CD4-positive, alpha-beta T cell treated with Interleukin-2 at 100 ng/mL for 4 hours (primary cell): ENCODE measurements at places on chromosomes 6 and 20.

- DNase-seq, result no peak
Measured at GRCh38 chr6:72832271-72832670, 210.4 kb downstream of the KCNQ5 start.

DNA sequence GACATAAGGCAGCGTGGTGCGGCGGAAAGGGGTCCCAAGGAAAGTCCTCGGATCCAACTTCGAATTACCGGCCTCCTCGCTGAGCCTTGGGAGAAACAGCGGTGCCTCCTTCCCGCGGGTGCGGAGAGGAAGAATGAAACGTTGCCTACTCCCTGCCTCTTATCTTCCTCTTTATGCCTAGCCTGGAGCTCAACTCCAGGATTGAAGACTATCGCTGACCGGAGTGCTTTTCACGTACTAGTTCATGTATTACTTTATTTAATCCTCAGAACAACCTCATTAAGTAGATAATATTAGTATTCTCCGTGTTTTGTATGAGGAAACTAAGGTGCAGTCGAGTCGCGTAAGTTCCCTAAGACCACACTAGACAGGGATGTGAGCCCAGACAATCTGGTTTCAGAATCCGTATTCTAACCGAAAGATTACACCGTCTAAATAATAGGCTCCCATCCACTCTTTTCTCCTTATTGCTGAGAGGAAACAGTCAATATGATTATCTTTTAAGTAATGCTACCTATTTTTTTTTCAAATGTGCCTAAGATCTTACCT is 793 bp upstream of the PDSS2 start:
- no peak for DNase-seq

GRCh38 chr6:44254191-44255104 is 2.9 kb downstream of the SLC35B2 start:
- no peak for DNase-seq

DNA sequence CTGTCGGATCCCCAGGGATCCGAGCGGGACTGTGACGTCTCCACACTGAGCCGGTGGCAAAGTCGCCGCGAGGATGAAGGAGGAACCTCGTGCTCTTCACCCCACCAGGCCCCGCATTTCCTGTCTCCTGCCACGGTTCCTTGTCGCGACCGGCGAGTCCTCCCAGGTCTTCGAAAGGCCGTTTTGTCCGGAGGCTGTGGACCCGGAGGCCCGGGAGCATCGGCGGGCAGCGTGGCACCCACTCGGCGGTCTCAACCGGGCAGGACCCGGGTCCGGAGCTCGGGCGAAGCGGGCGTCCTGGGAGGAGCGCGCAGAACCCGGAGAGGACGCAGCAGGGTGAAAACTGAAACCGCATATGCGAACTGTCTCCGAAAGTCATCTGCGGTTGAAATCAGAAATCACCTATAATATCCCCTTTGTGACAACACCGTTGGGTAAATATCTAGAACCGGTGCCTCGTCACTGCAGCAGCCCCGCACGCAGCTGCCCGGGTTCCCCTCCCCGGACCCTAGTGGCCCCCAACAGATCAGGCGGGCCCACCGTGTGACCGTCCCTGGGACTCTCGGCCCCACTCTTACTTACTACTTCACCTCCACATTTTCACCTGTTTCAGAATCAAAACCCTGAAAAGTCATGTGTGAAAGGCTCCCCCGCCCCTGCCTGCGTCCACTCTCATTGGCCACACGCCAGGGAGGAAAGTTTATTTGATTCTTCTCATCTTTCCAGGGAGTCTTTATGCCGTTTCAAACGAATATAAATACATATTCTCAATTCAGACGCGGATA is 3.1 kb upstream of the ULBP2 start:
- peak; percentile 52 for DNase-seq

GRCh38 chr6:119285908-119286625 is 63.5 kb downstream of the MAN1A1 start:
- DNase-seq, result no peak

DNA sequence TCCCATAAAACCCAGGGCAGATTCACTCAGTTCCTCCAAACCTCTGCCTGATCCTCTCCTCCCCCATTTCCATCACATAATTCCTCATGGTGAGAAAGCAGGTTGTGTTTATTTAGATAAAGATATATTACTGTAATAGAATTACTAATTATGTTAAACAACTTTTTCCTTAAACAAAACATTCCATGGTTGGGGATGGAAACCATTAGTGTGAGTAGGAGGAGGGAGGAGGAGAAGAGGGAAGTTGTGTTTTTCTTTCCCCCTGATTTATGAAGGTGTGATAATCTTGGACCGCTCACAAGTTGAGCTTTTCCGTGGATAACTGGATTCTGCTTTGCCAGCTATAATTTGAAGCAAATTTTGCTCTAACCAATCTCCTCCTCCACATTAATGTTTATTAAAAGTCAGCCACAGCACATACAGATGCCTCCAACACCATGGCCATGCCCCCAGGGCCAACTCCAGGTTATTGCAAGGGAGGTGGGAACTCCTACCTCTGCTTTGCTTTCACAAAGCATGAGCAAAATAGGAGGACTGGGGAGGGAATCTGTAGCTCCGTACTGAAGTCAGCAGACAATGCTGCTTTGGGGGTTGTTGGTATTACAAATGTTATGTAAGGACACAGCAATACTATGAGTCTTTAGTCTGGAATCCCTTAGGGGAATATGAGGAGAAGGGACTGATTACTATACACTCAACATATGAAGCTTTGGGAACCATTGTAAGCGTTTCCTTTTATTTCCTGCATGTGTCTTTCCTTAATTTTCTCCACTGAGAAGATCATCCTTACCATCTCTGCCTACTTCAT is 542.0 kb downstream of the DHX35 start:
- no peak for DNase-seq

DNA sequence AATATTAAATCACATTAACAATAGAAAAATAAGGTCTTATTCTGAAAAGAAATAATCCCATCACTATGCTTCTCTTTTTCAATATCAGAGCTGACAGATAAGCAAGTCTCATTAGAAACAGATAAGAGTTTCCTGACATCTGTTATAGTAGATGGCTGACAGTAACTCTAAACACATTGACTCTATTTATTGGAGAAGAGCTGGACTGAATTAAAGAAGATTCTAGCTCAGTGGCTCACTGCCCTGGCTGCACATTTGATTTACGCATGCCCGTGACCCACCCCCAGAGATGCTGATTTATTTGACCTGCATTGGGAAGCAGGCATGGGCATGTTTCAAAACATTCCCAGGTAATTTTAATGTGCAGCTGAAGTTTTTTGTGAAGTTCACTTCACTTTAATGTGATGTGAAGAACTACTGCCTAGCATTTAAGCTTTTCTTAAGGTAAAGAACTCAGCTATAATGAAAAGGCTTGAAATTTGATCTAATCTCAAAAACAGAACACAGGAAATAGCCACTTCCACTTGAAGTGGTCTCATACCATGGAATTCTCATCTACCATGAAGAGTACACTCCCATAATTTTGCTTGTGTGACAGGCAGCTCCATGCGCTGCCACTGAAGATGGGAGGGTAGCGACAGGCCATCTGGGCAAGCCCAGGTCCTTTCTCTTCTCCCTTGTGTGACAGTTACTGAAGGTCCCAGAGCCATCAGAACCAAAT is 162.3 kb downstream of the TPBG start:
- DNase-seq, result no peak

DNA sequence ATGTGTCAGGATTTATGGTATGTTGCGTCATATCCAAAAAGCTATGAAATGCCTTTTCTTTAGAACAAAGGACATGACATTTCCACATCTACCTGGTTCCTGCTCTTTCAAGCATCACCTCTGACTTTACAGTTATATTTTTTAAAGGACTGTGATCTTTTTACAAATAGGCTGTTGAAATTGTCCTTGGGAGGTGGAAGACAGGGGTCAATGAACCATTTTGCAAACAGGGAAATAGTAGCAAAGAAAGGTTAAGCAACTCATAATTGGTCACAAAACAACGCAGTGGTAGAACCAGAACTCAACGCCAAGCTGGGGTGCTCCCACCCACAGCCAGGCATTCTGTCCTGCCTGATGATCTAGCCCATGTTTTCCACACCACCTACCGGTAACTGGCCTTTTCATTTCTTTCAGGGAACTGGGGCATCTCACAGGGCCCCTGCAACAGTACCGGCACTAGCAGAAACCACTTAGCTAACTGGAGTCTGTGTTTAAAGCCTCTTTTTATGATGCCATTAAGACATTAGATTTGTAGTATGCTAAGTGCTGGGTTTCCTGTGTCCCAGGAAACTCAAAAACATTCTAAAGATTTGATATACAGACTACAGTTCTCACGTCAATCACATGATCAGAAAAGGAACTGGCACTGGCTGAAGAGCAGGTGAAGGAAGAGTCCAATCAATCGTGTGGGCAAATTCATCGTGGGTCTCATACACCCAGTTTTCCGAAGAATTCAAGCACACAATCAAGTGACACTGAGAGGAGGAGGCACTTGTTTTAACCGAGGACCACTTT is 13.9 kb downstream of the ZNF217 start:
- DNase-seq, result peak; percentile 61

- no peak for DNase-seq
Measured at GRCh38 chr6:16907991-16908390, 146.7 kb upstream of the ATXN1 start.

DNA sequence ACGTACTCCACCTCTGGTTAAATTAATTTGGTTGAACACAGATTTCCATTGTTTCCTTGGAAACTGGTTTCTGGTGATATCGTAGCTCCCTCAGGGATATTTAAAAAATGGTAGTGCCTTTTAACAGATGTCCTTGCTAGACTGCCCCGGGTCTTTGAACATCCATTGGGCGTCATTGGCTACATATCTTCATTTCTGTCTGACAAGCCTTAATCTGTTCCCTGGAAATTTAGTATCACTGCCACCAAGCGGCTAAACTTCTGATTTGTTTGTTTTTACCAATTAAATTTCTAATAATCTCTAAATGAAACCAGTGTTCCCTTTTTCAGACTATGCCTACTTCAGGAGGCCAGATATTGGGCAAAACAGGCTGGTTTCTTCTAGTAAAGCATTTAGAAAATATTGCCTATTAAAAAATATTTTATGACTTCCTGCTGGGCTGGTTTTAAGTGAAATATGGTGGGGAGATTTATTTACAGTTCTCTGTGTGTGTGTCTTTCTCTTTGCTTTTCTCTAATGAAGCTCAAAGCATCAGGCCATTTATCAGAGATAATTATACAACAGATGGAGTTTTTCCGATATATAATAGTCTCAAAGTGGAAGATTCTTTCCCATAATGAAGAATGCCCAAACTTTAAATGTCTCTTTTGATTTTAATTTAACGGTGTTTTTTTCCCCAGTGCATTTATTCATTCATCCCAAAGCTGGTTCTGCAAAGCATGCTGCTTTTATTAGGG is 249.5 kb downstream of the ZFAND3 start:
- no peak for DNase-seq

DNA sequence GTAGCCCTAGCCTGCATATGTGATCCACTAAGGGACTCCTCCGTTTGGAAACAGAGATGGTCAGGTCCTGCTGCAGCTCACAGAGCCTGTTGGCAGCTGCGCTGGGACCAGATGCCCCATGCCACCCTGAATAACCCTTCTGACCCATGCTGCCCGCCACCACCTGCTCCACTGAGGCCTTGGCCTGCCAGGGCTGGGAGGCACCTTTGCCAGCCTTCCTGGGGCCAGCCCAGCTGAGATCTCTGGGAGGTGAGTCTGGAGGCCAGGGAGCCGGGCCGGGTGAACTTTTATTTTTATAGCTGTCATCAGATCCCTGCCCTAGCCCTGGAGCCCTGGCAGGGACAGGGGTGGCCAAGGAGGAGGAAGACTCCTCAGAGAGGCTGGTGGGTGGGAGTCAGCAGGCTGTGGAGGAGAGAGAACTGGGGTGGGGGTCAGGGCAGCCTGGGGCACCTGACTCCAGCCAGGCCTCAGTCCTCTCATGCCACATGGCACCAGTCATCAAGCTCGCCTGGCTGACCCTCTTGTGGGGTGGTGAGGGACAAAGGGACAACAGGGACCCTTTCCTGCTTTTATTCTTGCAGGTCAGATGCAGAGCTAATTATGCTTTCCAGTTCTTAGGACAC is 10.0 kb downstream of the CEBPB start:
- DNase-seq, result no peak

- peak; percentile 46 for DNase-seq
Measured at GRCh38 chr6:158852312-158853071, 33.3 kb upstream of the EZR start.

DNA sequence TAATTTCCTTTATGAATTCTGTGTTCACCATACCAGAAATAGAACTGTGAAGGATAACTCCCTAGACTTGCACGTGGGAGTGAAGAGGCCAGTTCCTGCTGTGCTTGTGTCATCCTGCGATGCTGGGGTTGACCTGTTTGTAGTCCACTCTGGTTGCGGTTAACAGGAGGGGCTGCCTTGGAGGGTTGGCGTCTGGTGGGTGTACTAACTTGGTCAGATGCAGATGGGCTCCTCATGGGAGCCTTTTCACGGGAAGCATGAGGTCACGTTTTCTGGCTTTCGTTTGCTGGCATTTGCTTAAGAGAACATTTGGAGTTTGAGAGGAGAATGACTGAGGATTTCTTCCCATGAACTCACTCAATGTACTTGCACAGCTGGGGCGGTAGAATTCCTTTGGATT is 41.2 kb downstream of the IGF2R start:
- DNase-seq, result no peak

- no peak for DNase-seq
Measured at GRCh38 chr6:160005211-160005610, 36.3 kb downstream of the IGF2R start.

- no peak for DNase-seq
Measured at GRCh38 chr6:53813801-53814200, 19.0 kb downstream of the LRRC1 start.

GRCh38 chr20:44080064-44080463 is 106.9 kb downstream of the JPH2 start:
- DNase-seq, result no peak

DNA sequence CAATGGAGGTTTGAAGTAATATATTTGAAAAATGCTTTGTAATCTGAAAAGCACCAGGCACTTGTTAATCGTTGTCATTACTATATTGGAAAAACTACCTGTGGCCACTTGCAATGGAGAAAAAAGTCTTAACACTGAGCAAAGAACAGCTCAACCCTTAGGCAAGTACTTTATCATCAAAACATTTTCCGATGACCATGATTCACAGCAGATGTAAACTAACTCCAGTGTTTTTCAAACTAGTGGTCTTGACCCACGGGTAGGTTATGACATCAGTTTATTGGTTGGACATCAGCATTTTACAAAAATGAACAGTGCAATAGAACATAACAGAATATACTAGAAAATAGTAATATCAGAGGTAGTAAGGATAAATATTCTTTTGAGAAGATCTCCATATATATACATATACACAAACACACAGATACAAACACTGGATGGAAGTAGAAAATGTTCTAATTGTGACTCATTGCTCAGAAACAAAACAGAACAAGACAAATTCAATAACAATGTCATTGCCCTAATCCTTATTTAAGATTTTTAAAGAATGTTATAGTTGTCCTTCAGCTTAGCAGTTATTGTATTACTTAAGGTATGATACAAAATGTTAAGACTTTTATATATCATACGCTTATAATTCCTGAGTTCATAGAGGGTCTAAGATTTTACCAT is 123.0 kb downstream of the PLCB1 start:
- no peak for DNase-seq

GRCh38 chr6:116497113-116497676 is 14.2 kb upstream of the CALHM5 start:
- DNase-seq, result no peak
